Activated CD4-positive, alpha-beta T cell treated with anti-CD3 and anti-CD28 coated beads, Interleukin-2, amount 50 U/mL, for 24 hours (primary cell): ENCODE measurements at places on chromosomes 3 and 15.

GRCh38 chr3:170448584-170448983 lies 29.9 kb downstream of the CLDN11 start:
- DNase-seq: no peak

- DNase-seq: no peak
Observed at GRCh38 chr3:43159131-43159875, 53.4 kb upstream of the POMGNT2 start.

- DNase-seq: no peak
Observed at GRCh38 chr15:74833376-74834107, 7.1 kb downstream of the CPLX3 start.

DNA sequence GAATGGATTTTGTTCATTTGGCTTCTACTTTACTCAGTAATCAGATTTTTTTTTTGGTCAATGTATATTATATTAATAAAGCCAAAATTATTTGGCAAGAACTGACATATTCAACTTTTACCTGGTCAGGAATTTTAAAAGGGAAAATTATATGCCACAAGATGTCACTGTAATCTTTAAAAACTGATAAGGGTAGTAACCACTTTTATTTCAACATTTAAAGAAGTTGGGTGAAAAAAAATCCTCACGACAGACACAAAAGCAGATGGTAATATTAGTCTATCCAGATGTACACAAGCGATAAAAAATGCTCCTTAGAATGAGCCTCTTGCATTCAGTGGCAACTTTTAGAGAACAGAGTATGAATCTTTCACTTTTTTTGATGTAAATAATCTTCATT lies 101.9 kb downstream of the SERPINI1 start:
- DNase-seq: no peak

GRCh38 chr15:67587754-67588153 lies 45.3 kb downstream of the MAP2K5 start:
- no peak for DNase-seq

DNA sequence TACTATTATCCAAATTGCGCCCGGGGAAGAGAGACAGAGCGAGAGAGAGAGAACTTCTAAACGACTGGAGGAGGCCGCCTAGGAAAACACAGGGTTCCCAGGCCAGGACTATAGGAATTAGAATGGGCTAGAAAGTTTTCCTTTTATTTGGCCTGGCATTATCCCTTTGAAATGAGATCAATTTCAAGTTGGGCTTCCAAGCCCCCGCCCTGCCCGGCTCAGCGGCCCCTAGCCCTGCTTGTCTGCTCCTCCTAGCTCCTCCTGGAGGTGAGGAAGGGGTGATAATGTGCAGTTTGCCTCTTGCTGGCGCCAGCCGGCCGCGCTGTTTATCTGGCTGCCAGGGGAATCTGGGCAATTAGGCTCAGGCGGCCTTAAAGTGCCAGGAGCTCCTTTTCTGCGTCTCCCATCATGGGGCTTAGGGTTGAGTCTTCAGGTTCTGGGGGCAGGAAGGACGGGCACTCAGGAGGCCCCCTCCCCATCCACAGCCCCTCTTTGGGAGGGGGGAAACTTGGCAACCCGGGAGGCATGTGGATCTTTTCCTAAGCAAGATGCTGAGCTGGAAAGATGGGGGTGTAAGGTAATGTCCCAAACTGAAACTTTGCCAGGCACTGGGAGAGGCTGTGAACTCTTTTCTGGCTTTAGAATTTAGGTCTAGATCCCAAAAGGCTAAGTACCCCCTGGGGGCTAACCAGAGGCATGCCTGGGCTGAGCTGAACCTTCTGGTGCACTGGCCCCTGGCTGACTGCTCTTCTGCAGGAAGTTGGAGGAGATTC lies 5.5 kb downstream of the SMAD6 start:
- no peak for DNase-seq

DNA sequence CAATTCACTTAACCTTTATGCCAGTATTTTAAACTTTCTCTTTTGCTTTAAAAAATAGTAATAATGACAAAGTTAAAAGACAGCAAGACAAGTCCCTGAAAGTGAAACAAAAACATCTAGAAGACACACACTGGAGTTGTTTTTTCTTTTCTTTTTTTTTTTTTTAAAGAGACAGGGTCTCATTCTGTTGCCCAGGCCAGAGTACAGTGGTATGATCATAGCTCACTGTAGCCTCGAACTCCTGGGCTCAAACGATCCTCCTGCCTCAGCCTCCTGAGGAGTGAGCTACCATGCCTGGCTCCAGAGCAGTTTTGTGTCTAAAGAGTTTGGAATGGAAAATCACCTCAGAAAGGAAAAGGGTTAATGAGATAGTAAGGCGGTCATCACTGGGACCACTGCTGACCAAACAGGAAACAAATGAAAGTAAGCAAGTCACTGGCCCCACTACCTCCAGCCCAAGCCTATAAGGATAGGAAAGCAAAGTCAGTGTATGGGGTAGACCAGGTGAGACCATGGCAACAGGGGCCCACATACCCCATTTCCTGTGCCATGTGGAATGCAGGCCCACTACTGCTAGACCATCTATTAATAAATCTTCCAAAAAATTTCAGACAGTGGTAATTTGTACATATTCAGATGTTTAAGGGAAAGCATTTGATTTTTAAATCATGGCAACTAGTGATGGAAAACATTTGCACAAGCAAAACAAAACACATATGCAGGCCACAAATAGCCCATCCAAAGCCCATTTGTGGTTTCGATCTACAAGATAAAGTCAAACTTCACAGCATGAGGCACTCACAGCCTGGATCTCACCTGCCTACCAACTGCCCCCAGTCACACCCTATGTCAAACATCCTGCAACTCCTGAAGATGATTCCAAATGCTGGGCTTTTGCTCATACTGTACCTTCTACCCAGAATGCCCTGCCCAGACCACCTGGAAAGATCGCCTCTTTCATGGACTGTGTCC lies 62.6 kb downstream of the OSBPL10 start:
- no peak for DNase-seq

DNA sequence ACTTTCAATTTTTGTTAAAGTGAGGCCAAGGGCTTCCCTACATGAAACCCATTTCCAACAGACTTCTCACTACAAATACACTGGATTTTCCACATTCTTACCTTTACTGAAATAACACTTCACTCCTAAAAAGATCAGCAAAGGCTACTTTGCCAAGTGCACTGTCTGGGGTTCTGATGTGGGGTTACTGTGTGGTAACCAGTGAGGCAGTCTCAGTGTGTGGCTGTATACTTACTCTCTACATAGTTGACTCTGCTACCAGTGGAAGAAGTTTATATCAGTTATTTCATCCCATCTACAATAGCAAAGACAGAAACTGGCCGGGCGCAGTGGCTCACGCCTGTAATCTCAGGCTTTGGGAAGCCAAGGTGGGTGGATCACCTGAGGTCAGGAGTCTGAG lies 5.6 kb downstream of the WDR82 start:
- DNase-seq: no peak

- DNase-seq: no peak
Observed at GRCh38 chr3:168096210-168096652, 507 bp upstream of the GOLIM4 start.

GRCh38 chr3:124401843-124402242 lies 328.4 kb upstream of the UMPS start:
- DNase-seq: no peak

GRCh38 chr3:62625268-62625667 lies 249.9 kb downstream of the CADPS start:
- DNase-seq: no peak

DNA sequence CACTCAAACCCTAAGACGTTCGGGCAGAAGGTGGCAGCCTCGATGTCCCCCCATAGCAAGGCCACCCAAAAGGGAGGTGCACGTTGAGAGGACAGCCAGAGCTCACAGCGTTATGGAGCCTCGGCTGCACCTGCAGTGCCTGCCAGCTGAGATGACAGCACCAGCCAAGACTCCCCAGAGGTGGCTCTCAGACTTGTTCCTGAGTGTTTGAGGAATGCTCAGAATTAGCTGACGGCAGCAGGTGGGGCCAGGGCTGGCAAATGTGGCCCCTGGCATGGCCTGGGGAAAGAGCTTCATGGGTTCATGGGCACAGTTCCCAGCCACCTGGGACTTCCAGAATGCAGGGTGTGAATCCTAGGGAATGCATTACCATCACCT lies 177.8 kb downstream of the KLF13 start:
- DNase-seq: no peak

- DNase-seq: no peak
Observed at GRCh38 chr3:14324224-14324944, 78.0 kb upstream of the SLC6A6 start.

GRCh38 chr3:73999501-73999900 lies 374.8 kb upstream of the PDZRN3 start:
- no peak for DNase-seq

DNA sequence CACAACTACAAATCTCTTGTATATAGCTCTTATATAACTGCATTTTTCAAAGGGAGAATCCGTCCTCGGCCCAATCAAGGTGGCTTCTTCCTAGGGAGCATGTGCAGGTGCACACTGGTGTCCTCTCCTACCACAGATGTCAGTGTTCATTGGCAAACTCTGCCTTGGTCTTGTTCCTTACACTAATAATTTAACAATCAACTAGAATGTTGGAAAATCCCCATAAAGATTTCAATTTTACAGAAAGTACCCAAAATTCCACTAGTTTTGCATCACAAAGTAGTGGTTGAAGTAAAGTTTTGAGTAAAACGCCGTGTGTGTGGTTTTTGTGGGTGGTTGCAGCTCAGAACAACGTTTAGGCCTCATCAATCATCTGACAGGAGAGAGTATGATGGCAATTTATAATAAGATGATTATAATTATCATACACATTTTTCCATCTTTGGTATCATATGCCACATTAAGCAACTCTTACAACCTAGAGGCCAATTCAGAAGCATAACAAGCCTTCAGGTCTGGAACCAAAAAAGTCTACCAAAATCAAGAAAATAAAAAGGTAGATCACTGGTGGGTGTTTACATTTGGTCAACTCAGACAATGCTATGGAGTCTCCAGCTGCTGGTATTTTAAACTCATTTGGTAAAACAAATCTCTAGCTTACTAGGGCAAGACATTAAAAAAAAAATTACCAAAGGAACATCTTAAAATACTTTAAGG lies 128.9 kb upstream of the BHLHE40 start:
- DNase-seq: peak; percentile 58
